ENCODE measurements at places on chromosomes 7 and 10.
A peak's percentile ranks its signal among the peaks of the same experiment; 100 is the strongest.

DNA sequence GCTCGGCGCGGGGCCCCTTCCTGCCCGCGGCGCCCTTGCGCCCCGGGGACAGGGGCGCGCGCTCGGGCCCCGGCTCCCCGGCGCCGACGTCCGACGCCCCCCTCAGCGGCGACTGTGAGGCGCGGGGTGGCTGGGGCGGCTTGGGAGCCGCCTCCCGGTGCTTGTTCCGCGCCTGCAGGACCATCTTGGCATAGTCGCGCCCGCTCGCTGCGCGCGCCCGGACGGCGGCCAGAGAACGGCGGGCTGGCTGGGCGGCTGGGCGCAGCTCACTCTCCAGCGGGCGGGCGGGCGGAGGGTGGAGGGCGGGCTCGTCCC is at the start of gene DPY19L1:
Gene DPY19L1, minus strand, starts transcription at position 275 of the 315 bp plus-strand sequence. Its CDS starts 91 bp downstream, at position 184.
- DNase-seq: no peak

DNA sequence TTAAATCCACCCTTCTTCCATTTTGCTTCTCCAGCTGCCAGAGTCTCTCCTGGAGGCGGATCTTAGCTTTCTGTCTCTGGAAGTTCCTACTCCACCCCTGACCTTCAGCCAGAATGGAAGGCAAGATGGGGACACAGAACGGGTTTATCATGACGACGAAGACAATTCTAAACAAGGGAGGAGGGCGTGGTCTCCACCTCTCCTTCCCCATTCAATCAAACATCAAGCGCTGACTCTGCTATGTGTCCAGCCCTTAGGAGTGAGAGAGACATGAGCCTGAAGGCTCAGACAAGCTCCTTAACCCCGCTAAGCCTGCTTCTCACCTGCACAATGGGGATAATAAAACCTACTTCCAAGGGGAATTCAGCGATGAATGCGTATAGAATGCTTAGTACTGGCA is 3.1 kb downstream of the CYP17A1 start:
- DNase-seq: no peak

GRCh38 chr10:72927485-72927884 is 27.1 kb downstream of the PLA2G12B start:
- no peak for DNase-seq

- DNase-seq: no peak
Observed at GRCh38 chr10:79413196-79413595, 32.2 kb downstream of the ZCCHC24 start.

GRCh38 chr10:7291487-7292270 is 119.2 kb downstream of the SFMBT2 start:
- no peak for DNase-seq

- no peak for DNase-seq
Observed at GRCh38 chr10:29748109-29748650, 113.4 kb upstream of the SVIL start.

GRCh38 chr10:125329056-125329455 is 168.7 kb upstream of the CTBP2 start:
- DNase-seq: no peak

DNA sequence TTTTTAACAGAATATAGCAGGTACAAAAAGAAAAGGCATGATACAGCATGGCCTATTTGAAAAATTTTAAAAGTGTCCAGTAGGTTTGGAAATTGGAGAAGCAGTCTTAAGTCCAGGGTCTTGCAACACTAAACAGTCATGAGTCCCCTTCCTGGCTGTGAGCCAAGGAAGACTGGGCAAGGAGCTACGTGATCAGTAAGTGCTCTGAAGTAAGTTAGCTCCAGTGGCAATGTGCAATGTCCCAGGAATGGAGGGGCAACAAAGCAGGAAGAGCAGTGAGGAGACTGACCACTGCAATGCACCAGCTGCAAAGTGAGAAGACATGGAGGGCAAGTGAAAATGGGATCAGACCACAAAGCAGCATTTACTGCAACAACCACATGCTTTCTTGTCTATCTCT is 72.9 kb upstream of the GRID1 start:
- peak; percentile 79 for DNase-seq

GRCh38 chr7:19112274-19113001 is 5.0 kb downstream of the TWIST1 start:
- DNase-seq: peak; percentile 61

DNA sequence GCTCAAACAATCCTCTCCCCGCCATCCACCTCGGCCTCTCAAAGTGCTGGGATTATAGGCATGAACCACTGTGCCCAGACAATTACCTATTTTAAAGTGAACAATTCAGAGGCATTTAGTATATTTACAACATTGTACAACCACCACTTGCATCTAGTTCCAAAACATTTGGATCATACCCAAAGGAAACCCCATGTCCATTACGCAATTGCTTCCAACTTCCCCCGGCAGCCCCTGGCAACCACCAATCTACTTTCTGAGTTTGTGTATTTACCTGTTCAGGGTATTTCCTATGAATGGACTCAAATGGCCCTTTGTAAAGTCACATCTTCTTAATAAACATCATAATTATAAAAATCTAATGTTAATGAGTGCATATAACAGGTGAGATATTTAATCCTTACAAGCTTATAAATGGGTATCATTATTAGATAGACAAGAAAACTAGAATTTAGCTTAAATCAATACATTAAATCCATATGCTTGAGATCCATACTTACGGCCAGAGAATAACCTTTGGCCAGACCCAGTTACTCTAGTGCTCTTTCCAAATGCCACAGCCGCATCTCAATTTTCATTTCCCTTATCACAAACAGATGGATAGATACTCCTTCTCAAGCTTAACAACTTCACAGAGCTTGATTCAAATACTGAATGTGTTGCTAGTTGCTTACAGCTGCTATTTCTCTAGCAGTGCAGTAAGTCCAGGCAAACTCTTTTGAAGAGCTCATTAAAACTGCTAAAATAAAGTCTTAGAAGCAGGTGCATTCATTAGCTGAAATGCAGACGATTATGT is 133.4 kb upstream of the MKLN1 start:
- DNase-seq: peak; percentile 14

- peak; percentile 85 for DNase-seq
Observed at GRCh38 chr7:24917510-24918239, 62.3 kb downstream of the OSBPL3 start.

Data from fibroblast of skin of right quadriceps (primary cell).